T-helper 2 cell (primary cell): ENCODE measurements at places on chromosomes 1 and 21.

GRCh38 chr1:46529031-46529630 lies 22.3 kb downstream of the KNCN start:
- no peak for DNase-seq

- DNase-seq: no peak
Observed at GRCh38 chr1:9910076-9910422, at the start of gene CTNNBIP1. Gene CTNNBIP1 (minus strand): TSS chr1:9910269. CDS start chr1:9872064, 38,205 bp downstream.

GRCh38 chr1:26097696-26098095 lies 13.9 kb upstream of the PDIK1L start:
- no peak for DNase-seq

DNA sequence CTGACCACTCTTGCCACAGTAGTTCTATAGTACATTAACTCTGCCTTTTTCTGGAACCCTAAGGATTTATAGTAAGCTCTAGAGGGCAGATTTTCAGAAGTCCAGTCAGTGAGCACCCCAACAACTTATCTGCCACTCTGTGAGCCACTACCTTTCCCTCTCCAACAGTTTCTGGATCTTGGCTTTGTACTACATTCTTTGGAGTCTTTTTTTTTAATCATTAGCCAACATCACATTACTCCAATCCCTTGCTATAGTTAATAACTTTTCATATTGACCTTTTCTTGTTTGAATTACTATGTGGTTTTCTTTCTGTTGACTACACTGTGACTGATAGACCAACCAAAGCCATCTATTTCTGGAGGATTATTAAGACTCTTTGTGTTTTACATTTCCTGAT lies 1596.7 kb upstream of the PRMT6 start:
- no peak for DNase-seq

- DNase-seq: no peak
Observed at GRCh38 chr1:29504196-29504595, 267.9 kb downstream of the PTPRU start.
